Activated effector memory CD4-positive, alpha-beta T cell treated with anti-CD3 and anti-CD28 coated beads, Interleukin-2, amount 50 U/mL, for 16 hours (primary cell): ENCODE measurements at places on chromosomes 2 and 18.

- no peak for DNase-seq
Observed at GRCh38 chr2:199777916-199778315, 73.1 kb downstream of the FTCDNL1 start.

- no peak for DNase-seq
Observed at GRCh38 chr2:40113997-40114396, 334.9 kb upstream of the THUMPD2 start.

DNA sequence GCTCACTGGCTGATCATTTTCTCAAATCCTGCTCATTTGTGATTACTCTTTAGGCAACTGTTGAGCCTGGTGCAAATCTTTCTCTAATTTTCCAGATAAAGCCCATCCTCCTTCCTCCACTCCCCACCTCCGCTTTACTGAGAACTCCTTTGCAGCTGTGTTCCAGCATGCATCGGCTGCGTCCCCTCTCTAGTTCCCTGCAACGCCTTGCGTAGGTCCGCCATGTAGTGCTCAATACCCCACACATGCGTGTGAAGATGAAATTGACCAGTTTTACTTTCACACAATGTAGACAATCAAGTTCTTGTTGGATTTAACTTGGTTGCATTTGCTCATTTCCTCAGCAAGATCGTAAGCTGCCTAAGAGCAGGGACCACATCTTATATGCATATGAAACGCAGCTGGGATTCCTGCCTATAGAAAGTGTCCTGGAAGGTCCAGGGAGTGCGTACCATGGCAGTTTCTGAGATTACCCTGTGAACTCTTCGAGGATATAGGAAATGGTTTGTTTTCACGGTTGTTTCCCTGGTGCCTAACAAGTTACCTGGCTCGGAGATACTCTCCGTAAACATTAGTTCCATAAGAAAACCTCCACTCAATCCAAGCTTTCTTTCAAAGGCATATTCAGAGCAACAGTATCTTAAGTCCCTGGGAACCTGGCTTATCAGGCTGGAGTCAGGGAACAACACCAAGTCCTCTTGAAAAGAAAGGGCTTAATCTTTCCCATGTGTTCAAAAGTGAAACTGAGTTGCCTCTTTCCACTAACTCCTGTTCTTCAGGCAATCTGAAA, 766.4 kb upstream of the ID2 start:
- no peak for DNase-seq

DNA sequence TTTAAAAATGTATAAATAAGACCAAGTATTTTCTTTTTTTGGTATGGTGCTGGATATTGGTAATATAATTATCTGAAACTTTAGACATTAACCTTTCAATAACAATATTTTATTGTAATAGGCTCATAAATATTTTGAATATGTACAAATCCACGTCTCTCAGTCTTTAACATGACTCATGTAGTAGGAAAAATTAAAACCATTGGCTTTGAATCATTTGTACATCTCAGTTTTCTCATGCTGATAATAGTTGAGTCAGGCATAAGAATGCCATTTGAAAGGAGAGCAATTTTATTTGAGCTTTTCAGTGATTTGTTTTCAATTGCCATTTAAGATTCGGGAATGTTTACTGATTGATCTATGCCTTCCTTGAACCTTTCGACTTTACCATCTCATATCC, 364.8 kb downstream of the TGIF1 start:
- no peak for DNase-seq

DNA sequence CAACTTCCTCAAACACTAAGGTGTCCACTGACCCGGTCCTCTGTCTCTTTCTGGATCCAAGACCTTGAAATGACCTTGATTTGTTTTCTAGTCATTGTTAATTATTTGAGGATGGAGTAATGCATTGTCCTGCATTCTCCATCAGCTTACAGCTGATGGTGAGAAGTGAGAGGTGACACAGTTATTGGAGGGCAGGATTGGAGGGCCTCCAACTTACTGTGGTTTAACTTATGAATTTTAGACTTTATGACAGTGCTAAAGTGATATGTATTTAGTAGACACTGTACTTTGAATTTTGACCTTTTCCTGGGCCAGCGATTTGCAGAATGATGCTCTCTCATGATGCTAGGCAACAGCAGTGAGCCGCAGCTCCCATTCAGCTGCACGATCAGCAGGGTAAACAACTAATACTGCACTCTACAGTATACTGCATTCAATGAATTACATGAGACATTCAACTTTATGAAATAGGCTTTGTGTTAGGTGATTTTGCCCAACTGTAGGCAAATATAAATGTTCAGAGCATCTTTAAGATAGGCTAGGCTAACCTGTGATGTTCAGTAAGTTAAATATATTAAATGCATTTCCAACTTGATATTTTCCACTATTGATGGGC, 200.0 kb upstream of the MEX3C start:
- no peak for DNase-seq

- DNase-seq: no peak
Observed at GRCh38 chr2:39649511-39649910, 16.2 kb upstream of the TMEM178A start.

DNA sequence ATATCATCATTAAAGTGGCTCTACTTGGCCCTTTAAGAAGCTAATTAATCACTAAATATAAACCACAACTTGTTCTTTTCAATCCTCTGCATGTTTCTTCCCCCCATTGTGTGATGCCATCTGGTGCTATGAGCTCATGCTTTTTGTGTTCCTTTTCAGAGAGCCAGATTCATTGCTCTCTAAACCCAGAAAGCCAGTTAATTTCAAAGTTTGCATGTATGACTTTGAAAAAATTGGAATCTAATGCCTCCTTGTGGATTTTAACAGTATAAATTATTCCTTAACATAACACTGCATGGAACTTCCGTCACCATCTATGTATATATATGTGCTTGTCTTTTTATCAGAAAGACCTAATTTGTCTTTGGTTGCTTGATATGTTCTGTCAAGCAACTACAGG, 31.1 kb downstream of the TMEM178A start:
- no peak for DNase-seq

- DNase-seq: no peak
Observed at GRCh38 chr2:122866095-122866494, 1110.6 kb downstream of the TSN start.

- DNase-seq: no peak
Observed at GRCh38 chr2:212295571-212295970, 243.0 kb downstream of the ERBB4 start.

DNA sequence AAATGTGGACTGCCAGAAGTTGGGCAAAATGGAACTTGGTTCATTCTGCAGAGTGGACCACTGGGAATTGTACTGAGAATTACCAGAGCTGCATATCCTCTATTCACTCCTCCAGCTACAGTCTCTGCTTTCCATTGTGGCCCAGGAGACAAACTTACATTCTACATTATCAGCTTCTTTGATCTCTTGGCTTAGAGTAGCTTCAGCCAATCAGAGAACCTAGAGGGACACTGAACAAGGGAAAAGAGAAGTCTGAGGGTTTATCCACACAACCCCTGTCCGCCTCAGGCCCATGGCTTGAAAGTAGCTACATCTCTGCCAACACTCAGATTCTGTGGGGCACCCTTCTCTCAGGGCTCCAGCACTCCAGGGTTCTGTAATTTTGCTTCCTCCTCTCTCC, 251.1 kb downstream of the TRIB2 start:
- DNase-seq: no peak

GRCh38 chr2:162012565-162013058, 61.4 kb downstream of the DPP4 start:
- no peak for DNase-seq

GRCh38 chr2:16359961-16360360, 305.7 kb downstream of the CYRIA start:
- DNase-seq: no peak

- no peak for DNase-seq
Observed at GRCh38 chr2:26119521-26119920, 53.4 kb upstream of the GAREM2 start.

- DNase-seq: no peak
Observed at GRCh38 chr2:115584507-115584906, 1142.1 kb downstream of the DPP10 start.

DNA sequence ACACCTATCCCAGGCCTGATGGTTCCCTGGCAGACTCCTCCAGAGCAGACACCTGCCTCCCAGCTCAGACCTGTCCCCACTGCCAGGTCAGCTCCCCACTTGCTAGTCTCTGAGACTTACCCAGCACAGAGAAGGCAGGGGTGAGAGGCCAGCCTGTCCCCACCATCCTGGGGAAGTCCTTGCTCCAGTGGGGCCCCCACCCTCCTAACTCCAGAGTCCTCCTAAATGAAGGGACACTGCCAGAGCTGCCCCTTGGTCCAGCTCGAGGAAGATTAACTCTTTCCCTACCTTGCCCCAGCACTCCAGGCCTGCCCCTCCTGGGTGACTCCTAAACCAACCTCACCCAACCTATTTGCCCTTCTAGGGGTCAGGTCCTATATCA, 30.4 kb upstream of the TNS1 start:
- no peak for DNase-seq

- DNase-seq: no peak
Observed at GRCh38 chr2:32522770-32523169, 105.1 kb upstream of the TTC27 start.

GRCh38 chr2:42474765-42475454, 18.9 kb downstream of the KCNG3 start:
- no peak for DNase-seq

DNA sequence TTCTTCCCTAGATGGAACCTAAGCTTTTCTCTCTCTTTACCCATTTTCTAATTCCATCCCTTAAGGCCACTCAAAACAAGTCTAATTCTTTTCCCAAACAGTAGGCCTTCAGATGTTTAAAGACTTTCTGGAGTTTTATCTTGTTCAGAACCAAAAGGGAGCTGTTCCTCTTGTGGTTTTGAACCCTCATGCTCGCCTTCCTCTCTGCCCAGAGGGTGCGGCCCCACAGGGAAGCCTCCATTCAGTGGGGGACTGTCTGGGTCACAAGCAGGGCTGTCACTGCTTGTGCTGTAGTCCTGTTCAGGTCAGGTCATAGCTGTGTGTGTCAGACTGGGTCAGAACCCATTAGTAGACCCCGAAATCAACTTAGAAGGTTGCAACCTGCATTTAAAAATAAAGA, 56.5 kb downstream of the TET3 start:
- DNase-seq: no peak

DNA sequence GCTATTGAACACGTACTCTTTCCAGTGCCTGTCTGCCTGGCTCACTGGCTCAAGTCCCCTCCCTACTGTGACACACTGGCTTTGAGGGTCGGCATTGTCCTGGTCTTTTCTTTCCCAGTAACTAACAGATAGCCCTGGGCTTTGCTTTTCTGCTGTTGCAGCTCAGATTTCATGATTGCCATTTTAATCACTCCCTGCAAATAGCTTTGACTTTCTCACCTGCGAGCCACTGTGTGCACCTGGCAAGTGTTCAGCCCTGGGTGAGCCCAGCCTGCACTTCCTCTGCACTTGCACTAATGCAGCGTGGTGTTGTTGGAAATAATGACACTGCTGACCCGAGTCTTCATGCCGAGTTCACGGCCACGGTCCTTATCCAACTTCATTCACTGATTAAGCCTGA, 52.9 kb downstream of the DCDC2C start:
- no peak for DNase-seq
